Peyer's patch (tissue), 4 donors: ENCODE measurements at places on chromosomes 6 and 20.
A peak's percentile ranks its signal among the peaks of the same experiment; 100 is the strongest.

GRCh38 chr6:126440923-126441322, 101.0 kb downstream of the CENPW start:
- no peak for DNase-seq

- no peak for DNase-seq
These were observed 185.1 kb downstream of the COL19A1 start for GRCh38 chr6:70051197-70052124.

DNA sequence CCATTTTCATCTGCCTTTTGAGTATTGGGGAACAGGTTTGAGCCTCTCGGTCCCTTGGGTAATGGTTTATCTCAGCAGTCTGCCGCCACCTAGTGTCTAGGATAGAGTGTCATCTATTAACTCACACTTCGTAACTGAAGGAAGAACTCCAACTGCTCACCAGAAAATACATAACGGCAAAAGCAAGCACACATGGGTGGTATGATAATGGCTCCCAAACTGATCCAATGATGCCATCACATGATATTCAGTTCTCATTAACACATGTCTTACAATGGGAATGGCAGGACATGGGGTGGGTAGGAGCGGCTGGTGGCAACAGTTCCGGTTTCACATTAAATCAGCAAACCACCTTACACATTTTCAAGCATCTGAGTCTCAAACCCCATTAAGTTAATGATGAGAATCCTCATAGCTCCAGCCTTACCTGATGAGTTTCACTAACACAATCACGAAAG, 110.7 kb upstream of the PHACTR1 start:
- peak; percentile 39 for DNase-seq

GRCh38 chr6:51429017-51429712, 610.5 kb downstream of the TFAP2B start:
- DNase-seq = no peak

DNA sequence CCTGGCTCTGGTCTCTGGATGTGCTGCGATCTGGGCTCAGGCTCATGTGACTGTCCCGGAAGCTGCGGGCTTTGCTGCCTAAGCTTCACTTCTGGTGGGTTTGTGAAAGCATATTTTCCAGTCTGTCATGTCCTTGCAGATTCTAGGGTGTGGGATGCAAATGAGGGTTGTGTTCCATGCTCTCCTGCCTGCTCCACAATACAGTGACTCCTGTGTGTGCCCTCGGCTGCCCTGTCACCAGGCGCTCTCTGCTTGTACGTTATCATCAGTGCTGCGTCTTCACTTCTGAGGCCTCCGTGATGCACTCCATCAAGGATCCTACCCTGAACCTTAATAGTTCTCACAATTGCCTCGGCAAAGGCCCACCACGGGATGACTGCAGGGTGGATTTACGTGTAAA, 84.2 kb downstream of the TTLL2 start:
- DNase-seq = no peak

- DNase-seq = no peak
These were observed 137.5 kb upstream of the SHLD1 start for GRCh38 chr20:5612581-5613301.
